Amygdala (tissue), 56 donors: ENCODE measurements at places on chromosomes 7 and 10.

GRCh38 chr10:4663162-4663992 lies 162.6 kb upstream of the AKR1E2 start:
- DNase-seq = no peak

DNA sequence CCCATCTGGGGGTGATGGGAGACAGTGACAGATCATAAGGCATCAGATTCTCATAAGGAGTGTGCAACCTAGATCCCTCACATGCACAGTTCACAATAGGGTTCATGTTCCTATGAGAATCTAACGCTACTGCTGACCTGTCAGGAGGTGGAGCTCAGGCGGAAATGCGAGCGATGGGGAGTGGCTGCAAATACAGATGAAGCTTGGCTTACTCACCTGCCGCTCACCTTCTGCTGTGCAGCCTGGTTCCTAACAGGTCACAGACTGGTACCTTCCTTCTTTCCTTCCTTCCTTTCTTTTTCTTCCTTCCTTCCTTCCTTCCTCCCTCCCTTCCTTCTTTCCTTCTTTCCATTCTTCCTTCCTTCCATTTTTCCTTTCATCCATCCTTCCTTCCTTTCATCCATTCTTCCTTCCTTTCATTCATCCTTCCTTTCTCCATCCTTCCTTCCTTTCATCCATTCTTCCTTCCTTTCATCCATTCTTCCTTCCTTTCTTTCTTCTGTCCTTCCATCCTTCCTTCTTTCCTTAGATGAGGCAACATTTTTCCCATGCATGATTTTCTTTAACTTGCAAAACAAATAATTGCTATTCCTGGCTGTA lies 370.0 kb upstream of the AUTS2 start:
- no peak for DNase-seq

GRCh38 chr10:110843796-110844616 lies 27.7 kb upstream of the PDCD4 start:
- DNase-seq = no peak

DNA sequence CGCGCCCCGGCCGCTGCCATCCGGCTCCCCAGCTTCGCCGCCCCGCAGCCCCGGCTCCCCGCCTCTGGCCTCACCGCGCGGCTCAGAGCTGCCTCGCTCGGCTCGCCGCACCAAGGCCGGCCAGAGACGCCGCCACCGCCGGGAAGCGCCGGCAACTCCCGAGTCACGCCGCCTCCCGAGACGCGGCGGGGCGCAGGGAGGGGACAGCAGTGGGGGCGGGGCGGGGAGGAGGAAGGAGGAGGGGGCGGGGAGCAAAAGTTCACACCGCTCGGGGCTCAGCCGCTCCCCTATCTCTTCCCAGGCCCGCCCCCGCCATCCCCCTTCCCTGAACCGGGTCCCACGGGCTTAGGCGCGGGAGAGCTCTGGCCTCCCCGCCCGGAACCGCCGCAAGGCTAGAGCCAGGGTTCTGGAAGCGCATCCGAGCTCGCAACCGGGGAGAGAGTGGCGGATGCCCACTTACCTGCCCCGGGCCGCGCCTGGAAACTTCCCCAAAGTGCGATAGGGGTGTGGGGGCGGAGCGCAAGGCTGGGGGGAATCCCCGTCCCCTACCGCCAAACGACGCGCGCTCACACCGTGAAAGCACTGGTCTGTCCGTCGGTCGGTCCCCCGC lies 1.0 kb downstream of the CHST15 start:
- DNase-seq = no peak

DNA sequence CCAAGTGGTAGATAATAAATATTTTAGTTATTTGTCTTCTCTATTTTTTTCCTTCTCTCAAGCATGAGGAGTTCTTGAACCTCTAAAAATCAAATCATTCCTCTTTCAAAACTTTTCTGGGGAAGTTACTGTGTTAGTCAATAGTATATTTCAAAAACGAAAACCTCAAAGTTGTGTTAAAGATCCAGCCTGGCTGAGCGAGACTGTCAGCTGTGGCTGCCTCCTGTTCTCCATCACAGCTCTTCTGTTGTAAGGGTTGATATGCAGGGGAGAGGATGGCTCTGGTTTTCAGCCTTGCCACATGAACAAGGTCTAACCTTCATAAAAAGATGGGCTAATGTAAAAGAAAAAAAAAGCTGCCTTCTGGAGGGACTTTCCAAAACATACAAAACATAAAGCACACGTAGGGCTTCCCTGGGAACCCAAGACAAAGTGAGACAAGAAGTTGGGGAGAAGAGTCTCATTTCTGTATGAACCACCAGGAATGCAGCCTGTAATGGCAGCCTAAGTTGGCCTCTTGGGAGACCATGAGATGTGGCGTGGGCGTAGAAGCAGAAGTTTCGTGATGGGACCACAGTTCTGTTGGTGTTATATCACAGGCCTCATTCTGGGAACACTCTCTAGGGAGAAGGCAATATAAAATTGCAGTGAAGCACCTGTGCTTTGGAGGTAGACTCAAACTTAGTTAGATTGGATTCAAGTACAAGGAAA lies 77.9 kb upstream of the FHIP2A start:
- no peak for DNase-seq

DNA sequence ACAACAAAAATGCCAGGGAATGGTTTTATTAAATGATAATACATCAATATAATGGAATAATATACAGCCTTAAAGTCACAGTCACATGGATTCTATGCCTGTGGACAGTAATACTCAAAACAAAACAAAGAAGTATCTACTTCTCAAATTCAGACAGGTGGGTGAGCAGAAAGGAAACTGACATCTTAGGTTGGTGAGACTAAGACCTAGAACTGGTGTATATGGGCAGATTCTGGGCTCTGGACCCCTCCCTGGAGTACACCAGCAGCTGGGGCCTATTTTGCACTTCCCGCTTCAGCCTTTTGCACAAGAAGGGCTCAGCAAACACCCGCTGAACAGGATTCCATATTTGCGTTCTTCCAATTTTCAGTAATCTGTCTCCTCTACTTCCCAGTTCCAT lies 5.4 kb upstream of the FIS1 start:
- no peak for DNase-seq

- DNase-seq = no peak
Measured at GRCh38 chr7:14288701-14289100, 299.2 kb upstream of the ETV1 start.
